ENCODE measurements at places on chromosomes 5 and 9. TPM values are rescaled to one million over a fixed set of nuclear protein-coding genes. Genes with fewer than 3 reads are reported as not detected.

The AGXT2 gene
- total RNA-seq, result not detected

The PTGES gene
- 16.7 TPM for total RNA-seq

The PCDHB16 gene
- total RNA-seq, result 0.51 TPM

The C9orf50 gene
- 0.17 TPM for total RNA-seq

The EFCAB9 gene
- not detected for total RNA-seq

The C7 gene
- total RNA-seq, result under 0.01 TPM

The CD72 gene
- total RNA-seq, result 1.0 TPM

The MORN5 gene
- 0.51 TPM for total RNA-seq

The ZFP2 gene
- total RNA-seq, result 2.8 TPM

The ZDHHC11 gene
- 2.5 TPM for total RNA-seq

The ANGPTL2 gene
- 163 TPM for total RNA-seq

The SLC6A19 gene
- not detected for total RNA-seq

The CD14 gene
- 4.1 TPM for total RNA-seq

The BAG1 gene
- total RNA-seq, result 19.8 TPM

- H3K27ac ChIP-seq, result no peak overlapping the region
- H3K4me1 ChIP-seq, result no peaks in the 10 kb centered on the region
- no peaks in the 10 kb centered on the region for H3K27me3 ChIP-seq
- no peak overlapping the region for H3K4me3 ChIP-seq
Measured at GRCh38 chr9:134895567-134895907, 14.9 kb downstream of the FCN2 start.

DNA sequence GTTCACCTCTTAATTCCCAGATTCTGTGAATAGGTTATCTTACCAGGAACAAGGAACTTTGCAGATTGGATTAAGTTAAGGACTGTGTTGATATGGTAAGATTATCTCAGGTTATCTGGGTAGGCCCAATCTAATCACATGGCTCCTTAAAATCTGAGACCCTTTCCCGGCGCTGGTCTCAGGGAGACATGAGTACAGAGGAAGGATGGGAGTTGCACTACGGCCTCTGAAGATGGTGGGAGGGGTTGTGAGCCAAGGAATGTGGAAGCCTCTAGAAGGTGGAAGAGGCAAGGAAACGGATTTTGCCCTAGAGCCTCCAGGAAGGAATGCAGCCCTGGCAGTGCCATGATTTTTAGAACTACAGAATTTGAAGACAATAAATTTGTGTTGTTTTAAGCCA is 95.1 kb downstream of the AK8 start:
- no peaks in the 10 kb centered on the region for H3K36me3 ChIP-seq
- H3K4me3 ChIP-seq, result no peak overlapping the region
- H3K4me1 ChIP-seq, result no peaks in the 10 kb centered on the region
- H3K27ac ChIP-seq, result no peak overlapping the region
- DNase-seq, result no peak
- H3K27me3 ChIP-seq, result peaks cover 8% of the 10 kb centered on the region

- H3K4me1 ChIP-seq, result no peaks in the 10 kb centered on the region
- no peaks in the 10 kb centered on the region for H3K36me3 ChIP-seq
- no peaks in the 10 kb centered on the region for H3K27me3 ChIP-seq
- H3K27ac ChIP-seq, result no peak overlapping the region
- H3K4me3 ChIP-seq, result no peak overlapping the region
- no peak for DNase-seq
Measured at GRCh38 chr9:99309141-99309939, 87.3 kb downstream of the SEC61B start.

DNA sequence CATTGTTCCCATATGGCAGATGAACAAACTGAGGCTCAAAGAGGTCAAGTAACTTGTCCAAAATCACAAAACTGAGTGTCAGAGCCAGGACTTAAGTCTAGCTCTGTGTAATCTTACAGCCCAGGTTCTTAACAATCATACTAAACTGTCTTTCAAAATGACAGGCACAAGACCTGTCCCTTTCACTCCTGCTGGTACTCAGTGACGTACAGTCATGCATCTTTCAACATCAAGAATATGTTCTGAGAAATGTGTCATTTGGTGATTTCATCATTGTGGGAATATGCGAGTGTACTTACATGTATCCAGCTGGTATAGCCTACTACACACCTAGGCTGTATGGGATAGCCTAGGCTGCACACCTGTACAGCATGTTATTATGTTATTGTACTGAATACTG is 646.8 kb upstream of the WWC1 start:
- H3K4me1 ChIP-seq, result peaks cover 13% of the 10 kb centered on the region
- peak; percentile 48 for DNase-seq
- no peaks in the 10 kb centered on the region for H3K27me3 ChIP-seq
- H3K4me3 ChIP-seq, result no peak overlapping the region
- no peak overlapping the region for H3K27ac ChIP-seq

DNA sequence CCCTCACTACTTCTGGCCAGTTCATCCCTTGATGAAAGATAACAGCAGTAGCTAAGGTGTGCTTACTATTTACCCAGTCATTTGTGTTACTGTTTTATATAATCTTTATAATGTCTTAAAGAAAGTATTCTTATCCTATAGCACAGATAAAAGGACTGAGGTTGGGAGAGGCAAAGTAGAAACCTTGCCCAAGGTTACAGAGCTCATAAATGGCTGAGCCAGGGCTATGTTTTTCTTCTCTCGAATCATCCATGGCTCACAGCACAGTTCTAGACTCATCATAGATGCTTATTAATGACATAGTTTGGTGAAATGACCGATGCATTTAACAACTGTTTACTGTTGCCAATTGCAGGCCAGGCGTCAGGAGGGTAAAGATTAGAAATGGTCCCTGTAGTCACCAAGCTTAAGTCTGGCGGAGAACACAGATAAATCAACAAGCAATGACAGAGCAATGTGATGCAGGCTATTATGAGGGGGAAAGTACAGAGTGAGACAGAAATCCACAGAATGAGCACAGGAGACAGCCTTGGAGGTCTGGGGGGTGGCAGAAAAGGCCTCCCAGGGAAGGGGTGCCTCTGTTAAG is 65.6 kb upstream of the ZNF622 start:
- no peak for DNase-seq
- H3K4me1 ChIP-seq, result no peaks in the 10 kb centered on the region
- H3K27me3 ChIP-seq, result peaks cover 3% of the 10 kb centered on the region

DNA sequence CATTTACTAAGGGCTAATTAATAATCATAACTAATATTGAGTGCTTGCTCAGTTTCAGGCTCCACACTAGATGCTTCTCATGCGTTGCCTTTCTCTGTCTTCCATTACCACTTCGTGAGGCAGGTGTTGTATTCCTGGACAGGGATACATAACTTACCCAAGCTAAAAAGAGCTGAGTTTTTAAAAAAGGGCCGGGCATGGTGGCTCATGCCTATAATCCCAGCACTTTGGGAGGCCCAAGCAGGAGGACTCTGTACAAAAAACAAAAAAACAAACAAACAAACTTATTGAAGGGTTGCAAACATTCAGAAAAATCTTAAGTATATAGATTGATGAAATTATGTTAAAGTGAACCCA is 12.1 kb upstream of the ANKRD33B start:
- peaks cover 26% of the 10 kb centered on the region for H3K4me1 ChIP-seq
- DNase-seq, result no peak
- no peak overlapping the region for H3K4me3 ChIP-seq
- no peaks in the 10 kb centered on the region for H3K27me3 ChIP-seq
- H3K27ac ChIP-seq, result peak overlapping the region; percentile 85
- H3K36me3 ChIP-seq, result no peaks in the 10 kb centered on the region

DNA sequence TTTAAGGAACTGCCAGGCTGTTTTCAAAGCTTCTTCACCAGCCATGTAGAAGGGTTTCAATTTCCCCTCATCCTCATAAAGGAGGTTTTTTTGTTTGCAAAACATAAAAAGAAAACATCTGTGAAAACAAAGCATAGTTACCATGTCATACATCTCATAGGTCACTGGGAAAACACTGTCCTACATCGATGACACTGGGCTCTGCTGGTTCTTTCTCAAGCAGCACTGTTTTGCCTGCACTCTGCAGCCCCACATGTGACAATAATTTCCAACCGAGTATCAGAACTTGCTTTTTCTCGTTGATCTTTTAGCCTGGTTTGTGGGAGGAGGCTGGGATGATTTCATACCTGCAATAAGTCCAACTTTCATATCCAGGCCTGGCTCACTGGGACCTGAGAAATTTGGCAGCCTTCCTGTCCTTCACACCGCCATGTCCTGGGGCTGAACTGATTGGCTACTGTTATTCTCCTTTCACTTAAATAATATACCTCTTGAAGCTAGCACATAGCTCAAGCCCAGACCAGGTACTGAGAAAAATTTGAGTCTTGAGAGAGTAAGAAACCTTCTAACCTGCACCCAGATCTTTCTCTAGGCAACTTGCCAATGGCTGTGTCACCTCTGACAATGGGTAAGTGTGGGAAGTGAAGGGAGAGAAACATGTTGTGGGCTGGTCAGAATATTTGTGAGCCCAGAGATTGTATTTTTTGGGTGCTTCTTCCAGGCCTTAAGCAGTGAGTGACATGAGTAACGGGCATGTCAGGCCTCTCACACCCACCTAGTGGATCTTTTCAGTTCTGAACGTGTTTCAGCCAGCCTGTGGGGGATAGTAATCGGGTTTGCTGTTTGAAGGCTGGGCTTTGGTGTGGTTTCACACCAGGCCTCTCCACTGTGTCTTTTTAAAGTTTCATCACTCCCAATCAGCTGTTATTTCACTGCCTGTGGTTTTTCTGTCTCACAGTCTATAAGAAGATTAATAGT is 502.8 kb downstream of the NTRK2 start:
- H3K36me3 ChIP-seq, result no peaks in the 10 kb centered on the region
- no peaks in the 10 kb centered on the region for H3K4me1 ChIP-seq
- H3K27ac ChIP-seq, result no peak overlapping the region
- no peaks in the 10 kb centered on the region for H3K27me3 ChIP-seq
- DNase-seq, result peak; percentile 57
- H3K4me3 ChIP-seq, result no peak overlapping the region

- DNase-seq, result no peak
- H3K36me3 ChIP-seq, result no peaks in the 10 kb centered on the region
- no peaks in the 10 kb centered on the region for H3K4me1 ChIP-seq
- no peak overlapping the region for H3K4me3 ChIP-seq
- no peaks in the 10 kb centered on the region for H3K27me3 ChIP-seq
Measured at GRCh38 chr9:93398471-93398870, 53.0 kb upstream of the FAM120A start.

DNA sequence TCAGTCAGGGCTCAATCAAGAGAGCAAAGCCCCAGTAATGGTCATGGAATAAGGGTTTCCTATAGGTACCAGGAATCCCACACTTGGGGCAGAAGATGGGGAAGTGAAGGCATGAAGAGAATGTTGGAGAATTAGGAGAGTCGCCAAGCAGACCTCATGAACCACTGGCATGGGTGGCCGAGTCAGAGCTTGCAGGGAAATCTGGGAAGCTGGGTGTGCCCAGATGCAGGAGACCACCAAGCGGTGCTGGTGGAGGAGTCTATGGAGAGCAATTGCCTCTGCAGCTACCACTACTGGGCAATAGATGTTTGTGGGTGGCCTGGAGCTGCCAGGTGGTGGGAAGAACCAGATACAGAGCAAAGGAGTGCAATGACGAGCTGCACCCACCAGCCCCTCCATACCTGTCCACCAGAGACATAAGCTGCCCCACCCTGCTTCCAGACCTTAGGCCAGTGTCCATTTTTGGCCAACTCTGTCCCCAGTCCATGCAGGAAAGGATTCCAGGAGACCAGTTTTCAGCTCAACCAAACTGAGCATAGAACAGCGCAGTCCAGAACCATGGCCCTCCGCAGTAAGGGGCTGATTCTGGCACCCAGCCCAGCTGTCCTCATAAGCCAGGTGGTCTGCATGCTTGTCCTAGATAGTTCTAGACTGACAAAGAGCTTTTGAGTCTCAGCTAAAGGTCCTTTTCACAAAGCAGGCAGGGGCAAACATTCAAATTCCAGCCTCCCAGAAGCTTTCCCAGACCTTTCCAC is 323.9 kb downstream of the GADD45G start:
- H3K4me1 ChIP-seq, result peaks cover 4% of the 10 kb centered on the region
- DNase-seq, result no peak
- H3K4me3 ChIP-seq, result no peak overlapping the region

- H3K4me3 ChIP-seq, result no peak overlapping the region
- DNase-seq, result peak; percentile 20
- H3K27me3 ChIP-seq, result no peaks in the 10 kb centered on the region
- H3K4me1 ChIP-seq, result no peaks in the 10 kb centered on the region
- no peak overlapping the region for H3K27ac ChIP-seq
- no peaks in the 10 kb centered on the region for H3K36me3 ChIP-seq
Measured at GRCh38 chr5:57911438-57911837, 428.8 kb upstream of the ACTBL2 start.

GRCh38 chr9:105291422-105291859 is 47.0 kb downstream of the SLC44A1 start:
- no peaks in the 10 kb centered on the region for H3K27me3 ChIP-seq
- H3K36me3 ChIP-seq, result no peaks in the 10 kb centered on the region
- no peak for DNase-seq
- no peaks in the 10 kb centered on the region for H3K4me1 ChIP-seq

GRCh38 chr9:78725503-78725902 is 428.6 kb downstream of the PSAT1 start:
- H3K36me3 ChIP-seq, result no peaks in the 10 kb centered on the region
- no peaks in the 10 kb centered on the region for H3K27me3 ChIP-seq
- no peak for DNase-seq
- H3K4me3 ChIP-seq, result no peak overlapping the region
- H3K27ac ChIP-seq, result no peak overlapping the region

GRCh38 chr9:104025945-104026344 is 68.2 kb upstream of the SMC2 start:
- H3K36me3 ChIP-seq, result no peaks in the 10 kb centered on the region
- no peak for DNase-seq
- no peaks in the 10 kb centered on the region for H3K4me1 ChIP-seq
- H3K27ac ChIP-seq, result no peak overlapping the region
- H3K27me3 ChIP-seq, result no peaks in the 10 kb centered on the region

GRCh38 chr9:81374459-81375186 is 314.7 kb downstream of the TLE1 start:
- H3K36me3 ChIP-seq, result no peaks in the 10 kb centered on the region
- H3K4me3 ChIP-seq, result no peak overlapping the region
- DNase-seq, result peak; percentile 70
- H3K27ac ChIP-seq, result no peak overlapping the region
- H3K27me3 ChIP-seq, result no peaks in the 10 kb centered on the region

DNA sequence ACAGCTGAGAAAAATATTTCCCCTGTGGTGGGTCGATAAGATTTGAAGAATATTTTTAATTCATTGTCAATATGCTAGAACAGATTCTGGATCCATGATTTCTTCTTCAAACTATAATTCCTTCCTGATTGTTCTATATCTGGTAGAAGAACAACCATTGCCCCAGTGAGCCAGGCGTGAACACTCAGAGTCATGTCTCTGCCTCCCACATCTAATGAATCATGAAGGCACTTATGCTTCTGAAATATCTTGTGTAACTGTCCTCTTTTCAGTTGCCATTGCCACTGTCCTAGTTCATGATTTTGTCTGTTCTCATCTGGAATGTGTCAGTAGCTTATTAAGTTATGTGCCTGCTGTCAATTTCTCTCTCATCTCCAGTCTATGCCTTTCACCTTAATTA is 40.0 kb downstream of the GABRG2 start:
- no peaks in the 10 kb centered on the region for H3K27me3 ChIP-seq
- H3K36me3 ChIP-seq, result no peaks in the 10 kb centered on the region
- H3K4me3 ChIP-seq, result no peak overlapping the region
- DNase-seq, result no peak
- no peak overlapping the region for H3K27ac ChIP-seq
- no peaks in the 10 kb centered on the region for H3K4me1 ChIP-seq

GRCh38 chr5:150500328-150500841 is 7.5 kb upstream of the NDST1 start:
- H3K36me3 ChIP-seq, result peaks cover 11% of the 10 kb centered on the region
- no peak for DNase-seq
- no peak overlapping the region for H3K4me3 ChIP-seq
- no peak overlapping the region for H3K27ac ChIP-seq
- H3K4me1 ChIP-seq, result peaks cover 58% of the 10 kb centered on the region

Data from fibroblast of lung (primary cell).